Adipose tissue (tissue), 3 donors: ENCODE measurements at places on chromosomes 3 and 15. TPM values are rescaled to one million over a fixed set of nuclear protein-coding genes. Genes with fewer than 3 reads are reported as not detected.

THSD4 gene
- 1.6 TPM for polyA plus RNA-seq

PLA2G4B gene
- polyA plus RNA-seq: 9.6 TPM

RAD18 gene
- polyA plus RNA-seq: 1.2 TPM

IGSF10 gene
- polyA plus RNA-seq: 0.74 TPM

C3orf49 gene
- polyA plus RNA-seq: not detected

MYD88 gene
- polyA plus RNA-seq: 11.9 TPM

ASB14 gene
- polyA plus RNA-seq: not detected

ZIC1 gene
- polyA plus RNA-seq: not detected

SLC24A1 gene
- polyA plus RNA-seq: 13.8 TPM

SUCLG2 gene
- 26.2 TPM for polyA plus RNA-seq

SERPINI2 gene
- 0.31 TPM for polyA plus RNA-seq

PLXNB1 gene
- 31.2 TPM for polyA plus RNA-seq

CKMT1B gene
- 2.4 TPM for polyA plus RNA-seq

SCG5 gene
- 59.5 TPM for polyA plus RNA-seq

CHRNA7 gene
- polyA plus RNA-seq: 0.49 TPM

RETNLB gene
- polyA plus RNA-seq: not detected

SNTN gene
- not detected for polyA plus RNA-seq

ATP2B2 gene
- 0.79 TPM for polyA plus RNA-seq

B3GALNT1 gene
- 4.8 TPM for polyA plus RNA-seq

IL12A gene
- 0.13 TPM for polyA plus RNA-seq

KNL1 gene
- polyA plus RNA-seq: 0.12 TPM

CHST13 gene
- polyA plus RNA-seq: 0.94 TPM

RPL15 gene
- polyA plus RNA-seq: 2,587 TPM

HRG gene
- not detected for polyA plus RNA-seq

GOLGA6A gene
- polyA plus RNA-seq: 0.12 TPM

CLDN16 gene
- 0.28 TPM for polyA plus RNA-seq

LMOD3 gene
- 0.22 TPM for polyA plus RNA-seq

TRH gene
- 0.22 TPM for polyA plus RNA-seq

KBTBD13 gene
- 0.03 TPM for polyA plus RNA-seq

SLC2A2 gene
- not detected for polyA plus RNA-seq

CHRD gene
- polyA plus RNA-seq: 10.1 TPM

KLHL24 gene
- 10.1 TPM for polyA plus RNA-seq

ERICH6 gene
- polyA plus RNA-seq: not detected

MCF2L2 gene
- polyA plus RNA-seq: 0.06 TPM

GOLGA8G gene
- polyA plus RNA-seq: not detected

GOLGA6L10 gene
- polyA plus RNA-seq: 0.83 TPM

CLPX gene
- polyA plus RNA-seq: 13.4 TPM

MUC20 gene
- polyA plus RNA-seq: 2.8 TPM

SLC24A5 gene
- not detected for polyA plus RNA-seq

WDR93 gene
- 0.92 TPM for polyA plus RNA-seq

STAB1 gene
- 199 TPM for polyA plus RNA-seq

XYLB gene
- polyA plus RNA-seq: 2.7 TPM

TRPM1 gene
- polyA plus RNA-seq: 0.24 TPM

PYGO1 gene
- polyA plus RNA-seq: 1.5 TPM
